ENCODE measurements at places on chromosomes 5 and 9.

- DNase-seq, result no peak
Observed at GRCh38 chr9:107816561-107817021, 327.0 kb upstream of the KLF4 start.

GRCh38 chr5:69415584-69415958, 655 bp downstream of the MARVELD2 start:
- no peak for DNase-seq

- no peak for DNase-seq
Observed at GRCh38 chr5:1751864-1752822, 47.5 kb downstream of the MRPL36 start.

DNA sequence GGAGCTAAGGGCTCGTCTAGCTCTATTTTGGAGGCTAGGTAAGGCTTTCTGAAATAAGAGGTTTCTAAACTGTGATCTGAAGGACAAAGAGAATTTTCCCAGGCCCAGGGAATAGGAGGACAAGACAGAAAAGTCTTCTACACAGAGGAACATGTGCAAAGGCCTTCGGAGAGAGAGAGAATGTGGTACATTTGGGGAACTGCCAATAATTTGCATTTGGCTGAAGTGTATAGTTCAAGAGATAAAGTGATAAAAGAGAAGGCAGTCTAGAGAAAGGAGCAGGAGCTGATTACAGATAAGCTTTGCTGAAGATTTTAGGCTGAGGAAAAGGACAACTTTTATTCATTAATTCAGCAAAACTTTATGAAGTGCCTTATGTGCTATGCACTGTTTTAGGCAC, 214.4 kb upstream of the ELL2 start:
- no peak for DNase-seq

DNA sequence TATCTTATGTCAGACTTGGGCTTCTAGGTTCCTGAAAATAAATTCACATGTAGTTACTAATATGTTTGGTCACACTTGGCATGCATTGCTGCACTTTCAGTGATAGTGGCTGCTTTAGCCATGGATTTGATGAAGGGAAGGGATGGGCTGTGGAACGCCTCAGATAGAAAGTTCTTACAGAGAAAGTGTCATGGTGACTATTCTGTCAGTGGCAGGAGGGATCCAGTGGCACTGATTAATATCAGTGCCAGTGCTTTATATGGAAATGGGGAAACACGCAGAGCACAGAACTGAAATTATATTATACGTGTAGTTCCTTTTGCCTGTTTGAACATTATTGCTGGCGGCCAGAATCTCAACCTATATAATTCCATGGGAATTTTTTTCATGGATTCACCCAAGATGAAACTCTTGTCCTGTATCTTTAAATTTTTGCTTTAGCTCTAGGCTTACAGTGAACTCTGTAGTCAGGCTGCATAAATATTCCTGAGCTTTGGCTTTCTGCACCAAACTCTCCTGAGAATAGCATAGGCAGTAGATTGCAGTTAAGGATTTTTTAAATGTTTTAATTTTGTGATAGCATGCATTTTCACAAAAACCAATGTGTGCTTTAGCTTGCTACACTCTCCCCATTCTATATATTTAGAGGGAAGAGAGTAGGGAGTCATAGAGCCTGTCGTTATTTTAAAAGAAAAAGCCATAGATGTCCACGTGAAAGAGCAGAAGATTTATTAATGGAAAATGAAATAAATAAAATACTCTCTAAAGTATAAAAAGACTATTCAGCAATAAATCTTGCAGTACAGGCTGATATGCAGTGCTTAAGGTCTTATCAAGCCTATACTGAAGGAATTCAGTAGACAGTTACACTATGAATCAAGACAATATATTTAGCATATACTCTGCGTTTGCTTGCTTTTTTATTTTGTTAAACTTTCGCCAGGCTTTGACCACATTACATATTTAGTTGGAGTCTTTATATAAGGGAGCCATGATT, 98.7 kb downstream of the EDIL3 start:
- no peak for DNase-seq

- DNase-seq, result no peak
Observed at GRCh38 chr5:56329652-56330051, 96.5 kb upstream of the ANKRD55 start.

DNA sequence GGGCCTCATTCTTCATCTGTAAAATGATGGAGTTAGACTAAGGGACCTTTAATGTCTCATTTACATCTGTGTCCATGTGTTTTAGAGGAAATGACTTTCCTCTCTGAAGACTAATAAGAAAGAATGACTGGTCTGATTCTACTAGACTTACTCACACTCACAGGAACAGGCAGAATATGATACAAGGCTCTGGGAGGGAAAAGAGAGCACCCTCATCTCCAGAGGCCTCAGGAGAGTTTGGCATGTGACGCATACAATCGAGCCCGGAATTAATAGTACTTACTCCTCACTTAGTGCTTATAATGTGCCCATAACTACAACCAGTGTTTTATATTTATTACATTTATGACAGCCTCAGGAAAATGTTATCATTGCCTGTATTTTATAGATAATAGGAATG, 608.7 kb downstream of the KCTD16 start:
- DNase-seq, result no peak

DNA sequence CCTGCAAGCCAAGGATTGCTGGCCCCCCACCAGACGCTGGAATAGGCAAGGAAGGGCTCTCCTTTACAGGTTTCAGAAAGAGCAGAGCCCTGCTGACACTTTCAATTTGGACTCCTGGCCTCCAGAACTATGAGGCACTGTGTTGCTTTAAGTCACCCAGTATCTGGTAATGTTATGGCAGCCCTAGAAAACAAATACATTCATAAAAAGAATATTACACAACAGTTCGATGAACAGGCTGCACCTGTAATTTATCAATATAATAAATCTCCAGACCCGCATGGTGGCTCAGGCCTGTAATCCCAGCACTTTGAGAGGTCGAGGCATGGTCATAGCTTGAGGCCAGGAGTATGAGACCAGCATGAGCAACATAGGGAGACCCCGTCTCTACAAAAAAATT, 7.5 kb downstream of the CMBL start:
- DNase-seq, result no peak

DNA sequence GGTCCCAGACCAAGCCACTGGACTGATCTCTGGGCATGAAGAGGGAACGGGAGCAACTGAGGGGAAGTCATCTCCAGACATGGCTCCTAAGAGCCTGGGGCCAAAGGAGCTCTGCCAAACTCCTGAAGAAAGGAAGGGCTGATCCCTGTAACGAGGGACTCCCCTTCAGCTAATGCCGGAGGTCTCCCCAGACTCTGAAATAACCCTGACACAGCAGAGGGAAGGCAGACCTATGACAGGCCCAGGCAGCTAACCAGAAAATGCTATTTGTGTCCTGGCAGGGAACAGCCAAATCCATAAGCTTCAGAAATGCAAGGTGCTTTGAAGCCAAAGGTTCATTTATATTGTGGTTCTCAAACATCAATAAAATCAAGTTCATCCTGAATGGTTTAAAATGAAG, 30.9 kb downstream of the APTX start:
- no peak for DNase-seq

- DNase-seq, result no peak
Observed at GRCh38 chr5:38079620-38080402, 178.5 kb upstream of the EGFLAM start.

- DNase-seq, result no peak
Observed at GRCh38 chr9:133099726-133100505, 21.1 kb downstream of the RALGDS start.

GRCh38 chr5:148708854-148709253, 54.5 kb upstream of the HTR4 start:
- no peak for DNase-seq

- DNase-seq, result no peak
Observed at GRCh38 chr9:129200255-129200654, 22.2 kb upstream of the IER5L start.

GRCh38 chr5:121630402-121630801, 221.3 kb upstream of the FTMT start:
- DNase-seq, result no peak

GRCh38 chr9:108133101-108133500, 643.5 kb upstream of the KLF4 start:
- DNase-seq, result no peak

DNA sequence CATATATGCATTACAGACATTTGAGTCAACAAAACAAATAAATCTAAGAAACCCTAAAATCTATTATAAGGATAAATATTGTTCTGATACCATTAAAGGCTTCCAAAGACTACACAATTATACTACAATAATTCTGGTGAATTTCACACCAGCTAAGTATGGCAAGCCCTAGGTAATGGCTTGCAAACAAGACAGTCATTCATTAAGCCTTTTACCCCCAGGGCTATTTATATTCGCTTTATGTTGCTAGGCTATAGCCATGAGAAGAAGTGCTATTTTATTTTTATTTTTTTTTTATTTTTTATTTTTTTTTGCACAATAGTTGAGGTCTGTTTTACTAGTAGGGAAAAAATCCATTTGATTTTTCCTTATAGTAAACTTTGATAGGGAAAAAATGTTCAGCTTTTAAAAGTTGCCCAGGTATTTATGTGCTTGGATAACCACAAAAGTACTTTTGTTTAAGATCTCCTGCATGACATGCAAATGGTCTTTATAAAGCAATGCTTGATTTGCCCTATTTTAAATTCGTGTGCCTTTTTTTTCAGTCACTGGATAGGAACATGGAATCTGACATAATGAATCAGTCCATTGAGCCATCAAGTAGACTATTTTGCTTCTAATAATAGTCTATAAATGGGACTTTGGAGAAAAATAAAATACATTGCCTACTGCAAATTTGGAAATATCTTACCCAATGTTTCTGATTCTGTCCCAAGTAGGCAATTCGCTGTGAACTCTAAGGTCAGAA, 946.3 kb upstream of the COX7C start:
- DNase-seq, result no peak

GRCh38 chr5:124655251-124655917, 91.1 kb downstream of the ZNF608 start:
- DNase-seq, result no peak

GRCh38 chr9:28518439-28518838, 945.2 kb upstream of the C9orf72 start:
- no peak for DNase-seq

DNA sequence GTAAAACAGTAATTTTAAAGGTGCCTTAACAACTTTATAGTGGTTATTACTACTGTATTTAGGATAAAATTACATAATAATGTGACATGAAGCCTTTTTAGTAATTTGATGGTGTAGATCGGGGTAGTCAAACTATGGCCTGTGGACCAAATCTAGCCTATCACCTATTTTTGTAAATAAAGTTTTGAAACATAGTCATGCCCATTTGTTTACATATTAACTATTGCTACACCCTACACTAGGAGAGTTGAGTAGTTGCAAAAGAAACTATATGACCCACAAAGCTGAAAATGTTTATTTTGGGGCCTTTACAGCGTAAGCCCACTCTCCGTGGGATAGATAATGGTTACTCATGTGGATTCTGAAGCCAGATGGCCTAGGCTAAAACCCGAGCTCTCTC, 6.2 kb downstream of the CEP78 start:
- no peak for DNase-seq

GRCh38 chr5:17343675-17344074, 126.2 kb downstream of the BASP1 start:
- DNase-seq, result no peak

- DNase-seq, result no peak
Observed at GRCh38 chr5:169791251-169791650, 154.2 kb downstream of the DOCK2 start.

GRCh38 chr9:114287001-114287762, 35.7 kb upstream of the ORM1 start:
- no peak for DNase-seq

DNA sequence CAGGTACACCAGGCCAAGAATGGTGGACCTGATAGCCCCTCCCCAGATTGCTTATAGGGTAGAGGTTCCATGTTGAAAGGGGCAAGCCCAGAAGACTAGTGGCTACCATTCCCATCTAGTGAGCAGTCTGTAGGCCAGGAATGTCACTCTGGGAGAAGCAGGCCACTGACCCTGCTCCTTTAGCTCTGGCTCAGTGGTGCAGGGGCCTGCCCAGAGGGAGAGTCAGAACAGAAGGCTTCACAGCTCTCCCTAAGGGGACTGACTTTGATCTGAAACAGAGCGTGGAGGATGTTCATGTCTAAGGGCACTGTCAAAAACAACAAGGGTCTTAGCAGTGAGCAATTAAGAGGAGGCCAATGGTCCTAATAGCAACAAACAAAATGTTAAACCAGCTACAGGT, 81.7 kb downstream of the ZNF354C start:
- no peak for DNase-seq
